Immature natural killer cell (primary cell): ENCODE measurements at places on chromosomes 7 and 10. TPM values are rescaled to one million over a fixed set of nuclear protein-coding genes. Genes with fewer than 3 reads are reported as not detected.

- no peak for DNase-seq
These were observed 18.9 kb downstream of the NOD1 start for GRCh38 chr7:30459591-30460245.

GIMAP7 gene
- 709 TPM for polyA plus RNA-seq

DNA sequence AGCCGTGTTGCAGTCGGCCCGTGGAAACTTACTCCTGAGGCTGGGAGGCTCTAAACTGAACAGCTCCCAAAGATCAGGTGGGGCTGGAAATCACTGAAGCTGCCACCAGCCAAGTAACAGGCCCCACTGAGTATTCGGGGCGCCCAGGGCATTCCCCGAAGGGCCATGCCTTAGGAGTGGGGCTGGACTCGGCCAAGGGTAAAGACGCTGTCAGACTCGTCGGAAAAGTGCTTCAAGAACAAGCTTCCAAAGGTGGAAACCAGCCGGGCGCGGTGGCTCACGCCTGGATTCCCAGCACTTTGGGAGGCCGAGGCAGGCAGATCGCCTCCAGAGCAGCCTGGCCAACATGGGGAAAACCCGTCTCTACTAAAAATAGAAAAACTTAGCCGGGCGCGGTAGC is 102.8 kb downstream of the GALNT11 start:
- DNase-seq: no peak

GRCh38 chr7:12386313-12386740 is 17.3 kb downstream of the VWDE start:
- no peak for DNase-seq

- no peak for DNase-seq
These were observed 29.1 kb downstream of the EPC1 start for GRCh38 chr10:32317795-32318357.

- no peak for DNase-seq
These were observed 232.9 kb upstream of the KAT6B start for GRCh38 chr10:74593470-74593869.

GRCh38 chr10:122281751-122282150 is 10.7 kb downstream of the BTBD16 start:
- no peak for DNase-seq

C10orf53 gene
- polyA plus RNA-seq: not detected

PKD2L1 gene
- polyA plus RNA-seq: not detected

AHR gene
- 3.5 TPM for polyA plus RNA-seq

- no peak for DNase-seq
These were observed 4.1 kb downstream of the LAMB1 start for GRCh38 chr7:107998660-107999480.

GRCh38 chr10:4013651-4014121 is 228.7 kb upstream of the KLF6 start:
- peak; percentile 14 for DNase-seq

- DNase-seq: no peak
These were observed 10.3 kb downstream of the SLC13A4 start for GRCh38 chr7:135717693-135718092.

DNA sequence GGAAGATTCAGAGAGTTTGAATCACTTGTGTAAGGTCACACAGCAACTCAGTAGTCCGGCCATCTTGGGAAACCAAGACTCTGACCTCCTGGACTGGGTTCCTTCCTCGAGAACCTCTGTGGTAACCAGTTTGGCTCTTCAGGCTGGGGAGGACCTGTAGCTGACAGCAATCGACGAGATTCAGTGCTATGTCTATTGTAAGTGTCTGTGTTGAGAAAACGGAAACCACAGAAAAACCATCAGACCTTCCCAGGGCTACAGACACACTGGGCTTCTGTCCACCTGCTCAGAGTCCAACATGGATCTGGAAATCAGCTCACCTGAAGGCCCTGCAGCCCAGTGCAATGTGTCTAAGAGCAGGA is 403.7 kb downstream of the RPS24 start:
- DNase-seq: no peak

DNA sequence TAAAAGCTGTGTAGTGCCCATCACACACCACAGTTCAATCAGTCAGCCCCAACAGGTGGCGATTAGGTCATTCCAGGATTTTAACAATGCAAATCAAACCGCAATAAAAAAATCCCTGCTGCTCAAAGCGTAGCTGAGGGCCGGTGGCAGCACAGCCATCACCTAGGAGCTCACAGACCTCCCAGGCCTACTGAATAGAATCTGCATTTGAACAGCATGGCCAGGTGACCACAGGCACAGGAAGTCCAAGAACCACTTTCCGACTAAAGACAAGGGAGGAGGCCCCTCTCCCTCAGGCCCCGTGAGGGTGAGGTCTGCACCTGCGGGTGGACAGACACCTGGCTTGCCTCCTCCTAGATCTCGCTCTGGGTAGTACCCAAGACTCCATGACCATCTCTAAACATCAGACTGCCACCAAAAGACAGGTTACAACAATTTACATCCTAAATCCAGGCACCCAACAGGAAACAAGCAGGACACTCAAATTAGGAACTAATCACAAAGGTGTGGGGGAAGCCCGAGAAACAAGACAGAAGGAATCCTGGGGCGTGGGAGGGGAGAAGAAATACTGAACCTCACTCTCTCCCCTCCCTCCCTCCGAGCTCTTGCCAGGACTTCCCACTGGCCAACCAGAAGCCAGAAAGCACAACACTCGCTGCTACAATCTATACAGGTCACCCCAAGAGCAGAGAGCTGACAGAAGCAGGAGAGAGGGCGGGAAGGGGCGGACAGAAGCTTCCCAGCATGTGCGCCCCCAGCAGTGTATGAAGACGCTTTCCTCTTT is 19.2 kb downstream of the GNA12 start:
- DNase-seq: no peak

ADIRF gene
- not detected for polyA plus RNA-seq
